ENCODE measurements at places on chromosomes 5 and 9. TPM values are rescaled to one million over a fixed set of nuclear protein-coding genes. Genes with fewer than 3 reads are reported as not detected.

GRCh38 chr5:52007230-52007858 is 624.1 kb downstream of the ISL1 start:
- no peak overlapping the region for H3K27ac ChIP-seq
- no peak overlapping the region for H3K4me3 ChIP-seq
- no peaks in the 10 kb centered on the region for H3K27me3 ChIP-seq
- no peaks in the 10 kb centered on the region for H3K36me3 ChIP-seq

DNA sequence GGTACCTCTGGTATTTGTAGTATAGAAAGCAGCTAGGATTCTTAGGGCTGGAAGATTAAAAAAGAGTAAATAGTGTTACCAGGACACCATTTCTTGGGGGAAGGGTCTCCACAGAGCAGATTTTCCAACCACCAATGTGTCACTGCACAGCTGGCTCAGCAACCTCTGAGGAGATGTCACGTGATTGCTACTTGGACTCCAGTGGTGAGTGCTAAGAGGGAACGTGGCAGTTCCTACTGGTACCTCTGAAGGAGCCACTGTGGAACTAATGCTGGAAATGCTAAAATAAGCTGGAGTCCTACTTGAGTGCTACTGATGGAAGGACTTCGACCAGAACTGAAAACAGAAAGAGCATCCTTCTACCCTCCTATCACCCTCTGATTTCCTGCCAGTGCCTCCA is 36.1 kb upstream of the SPDL1 start:
- H3K27me3 ChIP-seq = no peaks in the 10 kb centered on the region
- DNase-seq = no peak
- no peak overlapping the region for H3K4me3 ChIP-seq

DNA sequence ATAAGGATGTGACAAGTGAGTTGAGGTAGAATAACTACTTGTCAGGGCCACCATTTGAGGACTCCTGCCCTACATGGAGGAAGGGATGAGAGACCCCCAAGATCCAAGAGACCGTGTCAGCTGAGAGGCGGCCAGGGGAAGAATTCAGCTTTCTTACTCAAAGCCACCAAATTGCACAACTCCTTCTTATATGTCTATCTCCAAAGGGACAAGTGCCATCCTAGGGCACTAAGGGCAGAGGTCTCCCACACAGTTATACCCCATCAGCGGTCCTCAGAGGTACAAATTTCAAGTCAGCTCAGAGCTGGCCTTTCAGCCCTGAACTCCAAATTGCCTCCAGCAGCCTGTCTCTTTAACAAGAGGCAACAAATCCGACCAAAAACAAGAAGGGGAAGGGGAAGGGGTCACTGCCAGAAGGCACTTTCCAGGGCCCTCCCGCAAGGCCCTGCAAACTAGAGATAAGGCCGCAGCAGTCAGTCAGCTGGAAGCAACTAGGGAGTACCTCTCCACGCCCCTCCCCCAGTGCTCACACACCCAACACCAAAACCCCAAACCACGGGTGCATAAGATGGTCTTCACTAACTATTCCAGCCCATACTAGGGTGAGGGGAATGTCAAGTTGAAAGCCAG is 6.1 kb upstream of the STOML2 start:
- peaks cover 32% of the 10 kb centered on the region for H3K36me3 ChIP-seq
- no peak overlapping the region for H3K27ac ChIP-seq
- H3K27me3 ChIP-seq = no peaks in the 10 kb centered on the region
- H3K4me3 ChIP-seq = no peak overlapping the region

DNA sequence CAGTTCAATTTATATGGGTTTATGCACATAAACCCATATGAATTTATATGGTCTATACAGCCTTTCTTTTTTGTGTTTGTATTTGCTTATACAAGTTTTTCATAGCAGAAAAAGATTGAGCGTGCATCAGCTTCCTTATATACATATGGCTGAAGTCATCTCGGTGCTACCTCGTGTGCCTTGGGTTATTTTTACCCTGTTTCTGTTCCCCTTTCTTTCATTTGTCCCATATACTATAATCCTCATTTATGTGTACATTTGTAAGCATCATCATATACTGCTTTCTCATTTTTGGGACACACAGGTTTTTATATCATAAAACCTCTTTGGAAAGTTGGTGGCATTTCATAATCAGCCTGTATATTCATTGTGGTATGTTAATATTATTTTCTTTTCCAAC is 107.8 kb upstream of the ADAMTSL1 start:
- H3K4me1 ChIP-seq = peaks cover 10% of the 10 kb centered on the region
- no peaks in the 10 kb centered on the region for H3K36me3 ChIP-seq
- H3K4me3 ChIP-seq = no peak overlapping the region

GRCh38 chr9:81877047-81877446 is 51.2 kb upstream of the SPATA31D4 start:
- no peak overlapping the region for H3K27ac ChIP-seq
- peaks cover 12% of the 10 kb centered on the region for H3K4me1 ChIP-seq
- no peak for DNase-seq

DNA sequence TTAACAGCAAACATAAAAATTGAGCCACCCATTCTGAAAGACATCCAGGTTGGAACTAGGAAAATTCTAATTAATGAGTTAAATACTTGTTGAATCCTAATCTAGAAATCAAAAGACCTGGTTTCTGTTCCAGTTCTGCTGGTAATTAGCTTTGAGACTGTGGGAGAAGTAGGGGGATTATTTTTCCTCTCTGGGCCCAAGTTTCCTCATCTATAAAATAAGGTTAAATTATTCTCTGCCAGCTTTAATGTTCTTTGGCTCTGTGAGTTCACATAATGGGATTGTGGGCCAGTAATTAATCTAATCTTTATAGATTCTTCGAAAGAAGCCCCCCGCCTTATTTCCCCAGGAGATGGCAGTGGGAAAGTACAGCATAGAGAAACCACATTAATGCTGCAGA is 104.6 kb downstream of the ENC1 start:
- H3K27ac ChIP-seq = no peak overlapping the region
- peaks cover 4% of the 10 kb centered on the region for H3K4me1 ChIP-seq
- DNase-seq = no peak
- H3K27me3 ChIP-seq = no peaks in the 10 kb centered on the region

DNA sequence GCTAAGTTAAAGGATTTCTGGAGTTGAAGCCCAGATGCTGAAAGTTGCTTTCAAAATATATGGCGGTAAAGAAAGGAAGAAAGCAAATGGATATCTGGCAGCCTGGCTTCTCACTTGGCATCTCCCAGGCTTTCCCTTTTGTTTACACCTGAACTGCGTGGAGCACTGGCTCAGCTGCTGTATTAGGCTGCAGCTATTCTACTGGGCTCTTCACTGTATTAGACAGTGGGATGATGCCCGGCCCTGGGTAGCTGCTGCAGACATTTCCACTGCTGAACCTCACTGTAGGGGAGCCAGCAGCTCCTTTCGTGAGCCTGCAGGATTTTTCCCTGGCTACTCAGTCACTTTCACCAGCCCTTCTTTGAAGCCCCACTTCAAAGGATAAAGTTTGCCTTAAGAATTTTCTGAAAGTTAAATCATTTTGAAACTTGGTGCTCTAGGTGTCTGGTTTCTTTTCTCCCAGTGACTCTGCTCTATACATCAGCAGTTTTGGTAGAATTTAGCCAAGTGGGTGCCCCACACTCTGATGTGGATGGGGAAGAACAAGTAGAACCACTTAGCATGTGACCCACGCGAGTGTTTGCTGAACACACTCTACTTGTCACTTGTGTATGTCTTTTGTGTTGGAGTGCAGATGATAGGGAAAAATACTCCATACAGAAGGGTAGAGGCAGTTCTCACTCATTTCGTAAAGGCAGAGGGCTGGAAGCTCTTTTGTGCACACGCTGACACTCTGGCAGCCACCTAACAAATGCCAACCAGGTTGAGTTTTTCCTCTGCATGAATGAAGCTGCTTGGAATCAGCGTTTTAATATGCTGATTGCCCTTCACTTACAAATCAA is 49.9 kb downstream of the C9orf152 start:
- peaks cover 9% of the 10 kb centered on the region for H3K36me3 ChIP-seq
- H3K4me1 ChIP-seq = peaks cover 16% of the 10 kb centered on the region
- no peaks in the 10 kb centered on the region for H3K27me3 ChIP-seq
- DNase-seq = no peak
- no peak overlapping the region for H3K4me3 ChIP-seq

GRCh38 chr9:98801969-98802371 is 5.5 kb upstream of the GALNT12 start:
- no peak overlapping the region for H3K27ac ChIP-seq
- H3K4me1 ChIP-seq = peaks cover 2% of the 10 kb centered on the region
- H3K36me3 ChIP-seq = no peaks in the 10 kb centered on the region
- no peak for DNase-seq
- peaks cover 13% of the 10 kb centered on the region for H3K27me3 ChIP-seq

DNA sequence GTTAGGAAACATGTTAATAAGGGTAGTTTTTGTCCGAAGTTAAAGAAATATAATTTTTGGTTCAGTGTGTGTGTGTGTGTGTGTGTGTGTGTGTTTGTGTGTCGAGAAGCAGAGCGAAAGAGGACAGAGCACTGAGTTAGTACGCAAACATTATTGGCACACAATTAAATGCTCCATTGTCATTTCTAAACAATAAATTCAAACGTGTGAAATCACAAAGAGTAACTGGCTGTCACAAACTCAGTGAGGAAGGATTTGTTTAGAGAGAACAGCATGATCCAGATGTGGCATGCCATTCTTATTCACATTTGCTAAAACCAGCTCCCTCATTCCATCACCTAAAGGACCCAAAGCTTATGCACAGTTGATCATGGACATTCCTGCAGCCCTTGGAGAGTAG is 970.8 kb downstream of the DTWD2 start:
- no peak for DNase-seq
- no peak overlapping the region for H3K4me3 ChIP-seq
- H3K27me3 ChIP-seq = no peaks in the 10 kb centered on the region
- H3K4me1 ChIP-seq = no peaks in the 10 kb centered on the region

The SCGB3A1 gene
- not detected for total RNA-seq

Data from astrocyte (in vitro differentiated cells and primary cell).